ENCODE measurements at places on chromosomes 2 and 18.

GRCh38 chr2:20745924-20746555 lies 76.9 kb downstream of the LDAH start:
- no peak for DNase-seq

- peak; percentile 77 for DNase-seq
These were observed 234.2 kb upstream of the SPOPL start for GRCh38 chr2:138267161-138267901.

DNA sequence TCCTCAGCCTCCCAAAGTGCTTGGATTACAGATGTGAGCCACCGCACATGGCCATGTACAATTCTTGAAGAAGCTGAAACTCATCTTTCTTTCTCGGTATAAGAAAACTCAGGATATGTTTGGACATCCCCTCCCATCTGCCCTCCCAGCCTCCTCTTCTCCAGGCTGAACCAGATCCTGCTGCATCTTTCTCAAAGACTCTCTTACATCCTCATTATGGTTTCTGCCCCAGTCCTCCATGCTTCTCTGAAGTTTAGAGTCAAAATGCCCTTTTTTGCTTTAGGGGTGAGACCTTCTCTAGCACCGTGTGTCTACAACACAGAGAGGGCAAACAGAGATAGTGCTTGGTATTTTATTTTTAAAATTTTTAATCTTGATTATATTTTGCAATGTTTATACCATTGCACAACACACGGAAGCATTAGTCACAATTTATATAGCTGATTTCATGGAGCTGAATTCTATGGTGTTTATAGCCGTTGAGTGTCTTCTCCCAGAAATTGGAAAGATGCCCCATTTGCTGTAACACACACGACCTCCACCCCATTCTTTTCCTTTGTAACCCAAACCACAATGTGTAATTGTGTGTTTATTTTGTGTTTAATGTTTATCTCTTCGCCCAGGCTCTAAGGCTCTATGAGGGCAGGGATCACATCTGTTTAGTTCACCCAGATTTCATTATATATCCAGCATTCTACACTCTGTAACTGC lies 206.0 kb upstream of the TNP1 start:
- DNase-seq, result peak; percentile 12

GRCh38 chr2:189552991-189553404 lies 27.6 kb downstream of the SLC40A1 start:
- no peak for DNase-seq

DNA sequence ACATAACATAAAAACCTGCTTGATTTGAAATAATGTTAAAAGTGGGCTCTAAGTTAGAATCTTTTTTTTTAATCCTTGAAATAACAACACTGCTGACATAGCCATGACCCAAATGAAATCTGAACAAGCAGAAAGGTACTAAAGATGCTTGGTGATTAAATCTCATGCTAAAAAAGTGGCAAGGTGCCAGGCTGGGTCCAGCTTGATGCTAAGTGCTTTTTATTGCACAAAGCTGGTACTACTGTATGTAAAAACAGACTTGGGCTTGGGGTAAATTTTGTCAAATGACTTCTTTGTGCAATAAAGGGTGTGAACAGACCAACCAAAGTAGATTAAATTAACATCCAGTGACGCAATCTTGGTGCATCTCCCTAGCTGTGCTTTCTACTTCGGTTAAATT lies 13.4 kb downstream of the BCL11A start:
- DNase-seq, result no peak

DNA sequence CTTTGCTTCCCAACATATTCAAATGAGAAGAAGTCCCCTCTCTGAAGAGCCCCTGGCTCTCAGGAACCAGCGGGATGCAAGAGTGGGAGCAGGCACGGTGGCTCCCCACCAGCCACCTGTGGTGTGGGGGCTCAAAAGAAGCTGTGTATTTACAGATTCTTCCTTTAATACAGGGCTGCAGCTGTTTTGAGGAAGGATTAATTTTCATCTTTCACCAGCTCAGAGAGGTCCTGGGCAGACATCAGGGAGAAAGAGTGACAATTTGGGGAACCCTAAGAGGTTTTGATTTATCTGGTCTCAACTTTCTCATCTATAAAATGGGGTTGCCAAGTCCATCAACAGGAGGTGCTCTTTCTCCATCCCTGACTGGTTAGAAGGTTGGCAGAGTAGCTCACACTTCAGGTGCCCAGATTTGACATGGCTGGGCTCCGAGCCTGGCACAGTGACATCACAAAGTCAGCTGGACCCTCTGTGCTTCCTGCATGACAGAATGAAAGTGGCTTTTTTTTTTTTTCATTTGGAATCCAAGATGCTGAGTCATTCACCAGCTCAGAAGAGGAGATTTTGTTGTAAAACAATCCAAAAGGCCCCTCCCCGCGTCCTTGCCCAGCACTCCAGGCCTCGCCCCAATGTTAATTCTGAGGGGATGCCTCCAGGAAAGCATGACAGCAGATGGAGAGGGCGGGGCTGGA lies 15.5 kb upstream of the SIX2 start:
- DNase-seq, result peak; percentile 97

All from HS-27A (cell line).